ENCODE measurements at places on chromosomes 3 and 15. TPM values are rescaled to one million over a fixed set of nuclear protein-coding genes. Genes with fewer than 3 reads are reported as not detected.

DNA sequence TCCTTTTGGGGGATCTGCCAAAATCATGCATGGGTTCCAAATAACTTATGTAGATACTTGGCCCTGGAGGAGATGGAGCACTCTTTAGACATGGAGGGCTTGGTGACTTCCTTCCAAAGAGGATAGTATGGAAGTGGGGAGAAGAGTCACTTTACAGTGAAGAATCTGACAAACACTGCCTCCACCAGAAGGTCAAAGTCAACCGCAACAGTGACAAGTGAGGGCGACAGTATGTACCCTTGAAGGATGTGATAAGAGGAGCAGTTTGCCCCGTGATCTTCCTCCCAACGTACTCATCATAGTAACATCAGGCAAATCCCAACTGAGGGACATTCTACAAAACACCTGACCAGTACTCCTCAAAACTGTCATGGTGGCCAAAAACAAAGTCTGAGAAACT lies 62.0 kb downstream of the LMCD1 start:
- DNase-seq = no peak

DNA sequence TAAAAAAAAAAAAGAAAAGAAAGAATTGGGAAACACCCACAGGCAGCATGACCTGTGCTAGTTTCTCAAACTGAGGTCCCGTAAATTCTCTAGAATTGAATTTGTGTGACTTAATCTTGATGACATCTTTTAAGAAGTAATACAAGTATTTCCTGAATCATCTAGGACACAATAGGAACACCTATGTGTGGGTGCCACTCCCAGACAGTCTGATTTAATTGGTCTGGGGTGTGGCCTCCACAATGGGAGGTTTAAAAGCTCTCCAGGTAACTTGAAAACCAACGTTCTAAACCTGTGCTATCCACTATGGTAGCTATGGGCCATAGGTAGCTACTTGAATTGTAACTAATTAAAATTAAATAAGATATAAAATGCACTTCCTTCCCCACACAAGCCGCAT lies 28.1 kb downstream of the CFAP92 start:
- DNase-seq = no peak

DNA sequence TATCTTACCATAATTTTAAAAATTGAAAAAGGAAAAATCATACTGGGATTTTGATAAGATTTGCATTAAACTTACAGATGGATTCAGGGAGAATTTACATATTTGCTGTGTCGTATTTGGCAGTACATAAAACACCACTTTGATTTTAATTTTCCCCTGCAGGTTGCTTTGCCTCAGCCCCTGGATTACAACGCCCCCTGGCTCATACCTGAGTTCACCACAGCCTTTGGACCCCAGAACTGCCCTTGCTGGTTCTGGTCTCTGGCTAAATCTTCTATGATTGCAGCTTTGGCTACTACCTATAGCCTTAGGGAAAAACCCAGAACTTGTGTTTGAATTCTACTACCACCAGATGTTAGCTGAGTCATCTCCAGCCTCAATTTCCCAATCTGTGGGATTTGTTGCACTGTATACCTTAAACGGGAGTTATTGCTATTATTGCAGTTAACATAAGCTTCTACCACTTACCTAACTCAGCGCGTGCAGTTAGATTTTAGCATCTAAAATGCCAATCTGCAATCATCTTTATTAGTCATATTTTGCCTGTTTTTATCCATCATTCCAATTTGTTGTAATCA lies 315.7 kb upstream of the GADL1 start:
- no peak for DNase-seq

DNA sequence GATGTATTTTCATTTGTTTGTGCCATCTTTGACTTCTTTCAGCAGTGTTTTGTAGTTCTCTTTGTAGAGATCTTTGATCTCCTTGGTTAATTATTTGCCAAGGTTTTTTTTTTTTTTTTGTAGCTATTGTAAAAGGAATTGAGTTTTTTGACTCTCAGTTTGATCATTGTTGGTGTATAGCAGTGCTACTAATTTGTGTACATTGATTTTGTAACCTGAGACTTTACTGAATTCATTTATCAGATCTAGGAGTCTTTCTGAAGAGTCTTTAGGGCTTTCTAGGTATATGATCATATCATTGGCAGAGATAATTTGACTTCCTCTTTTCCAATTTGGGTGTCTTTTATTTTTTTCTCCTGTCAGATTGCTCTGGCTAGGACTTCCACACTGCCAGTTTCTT lies 42.2 kb upstream of the POMGNT2 start:
- no peak for DNase-seq

The FGF7 gene
- total RNA-seq = 7.2 TPM

DNA sequence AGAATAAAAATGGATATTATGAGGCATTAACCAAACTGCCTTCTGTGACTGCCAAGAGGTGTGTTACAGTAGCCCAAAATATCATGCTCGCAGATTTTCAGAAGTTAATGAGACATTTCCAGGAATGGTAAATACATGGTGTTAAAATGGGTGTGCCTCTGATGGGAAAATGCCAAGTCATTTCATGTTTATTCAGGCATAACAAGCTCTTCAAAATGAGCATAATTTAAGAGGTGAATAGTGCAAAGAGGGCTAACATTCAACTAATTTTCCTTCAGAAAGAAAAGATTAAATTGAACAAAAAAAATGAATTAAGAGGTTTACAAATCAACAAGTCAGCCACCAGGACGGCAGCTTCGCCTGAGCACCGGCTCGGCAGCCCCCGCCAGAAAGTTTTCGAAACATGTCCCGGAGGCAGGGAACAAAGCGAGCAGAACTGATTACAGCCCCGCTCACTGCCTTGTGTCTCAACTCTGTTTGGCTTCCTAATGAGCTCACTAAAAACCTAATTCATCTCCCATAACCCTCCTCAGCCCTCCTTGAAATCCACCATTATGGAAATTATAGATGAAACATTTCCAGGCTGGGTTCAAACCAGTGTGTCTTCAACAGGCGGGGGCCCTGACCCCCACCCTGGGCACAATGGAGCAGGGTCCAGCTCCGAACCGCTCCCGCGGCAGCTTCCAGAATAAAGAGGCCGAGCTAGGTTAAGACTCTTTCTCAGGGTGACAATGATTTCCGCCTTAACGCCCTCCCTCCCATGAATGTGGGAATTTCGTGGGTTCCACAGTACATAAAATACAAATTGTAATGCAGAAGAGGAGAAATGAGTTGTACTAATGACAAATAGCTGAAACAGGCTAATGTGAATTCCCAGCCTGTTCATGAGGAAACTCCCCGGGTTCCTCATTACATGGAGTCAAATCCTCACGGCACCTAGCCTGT lies 43.9 kb downstream of the MEIS2 start:
- DNase-seq = peak; percentile 78

The RHOA gene
- 340 TPM for total RNA-seq

GRCh38 chr15:61828008-61828407 lies 232.2 kb downstream of the VPS13C start:
- no peak for DNase-seq
